ENCODE measurements at places on chromosomes 4 and X. TPM values are rescaled to one million over a fixed set of nuclear protein-coding genes. Genes with fewer than 3 reads are reported as not detected.

DNA sequence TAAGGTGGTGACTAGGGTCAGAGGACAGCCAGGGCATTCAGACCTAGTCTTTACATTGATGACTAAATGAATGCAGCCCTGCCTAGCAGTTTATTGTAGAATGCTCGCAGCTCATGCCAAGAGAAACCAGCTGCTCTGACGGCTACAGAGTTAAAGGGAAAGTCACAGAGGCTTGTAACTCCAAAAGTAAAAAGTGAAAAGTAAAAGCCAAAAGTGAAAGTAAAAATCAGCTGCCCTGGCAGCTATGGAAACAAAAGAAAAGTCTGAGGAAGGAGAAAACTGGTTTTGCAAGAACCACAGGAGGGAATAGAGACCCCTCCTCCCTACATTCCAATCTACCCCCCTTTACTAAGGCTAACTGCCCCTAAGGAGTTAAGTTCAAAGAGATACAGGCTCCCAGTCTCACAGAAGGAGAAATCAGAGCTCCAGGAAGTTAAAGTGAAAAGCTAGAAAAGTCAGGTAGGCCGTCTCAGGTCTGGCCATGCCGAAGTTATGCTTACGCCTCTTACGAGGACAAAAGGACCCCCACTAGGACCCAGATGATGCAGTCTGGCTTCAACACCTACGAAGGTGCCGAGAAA, 6.0 kb downstream of the GAGE10 start:
- H3K4me3 ChIP-seq: peak overlapping the region; percentile 41
- DNase-seq: no peak
- H3K4me1 ChIP-seq: no peaks in the 10 kb centered on the region
- no peaks in the 10 kb centered on the region for H3K27me3 ChIP-seq
- peak overlapping the region; percentile 62 for H3K27ac ChIP-seq

- H3K4me1 ChIP-seq: no peaks in the 10 kb centered on the region
- no peak for DNase-seq
- no peak overlapping the region for H3K4me3 ChIP-seq
- no peak overlapping the region for H3K27ac ChIP-seq
- H3K36me3 ChIP-seq: no peaks in the 10 kb centered on the region
- no peaks in the 10 kb centered on the region for H3K27me3 ChIP-seq
Measured at GRCh38 chr4:133618963-133619362, 469.9 kb downstream of the PCDH10 start.

DNA sequence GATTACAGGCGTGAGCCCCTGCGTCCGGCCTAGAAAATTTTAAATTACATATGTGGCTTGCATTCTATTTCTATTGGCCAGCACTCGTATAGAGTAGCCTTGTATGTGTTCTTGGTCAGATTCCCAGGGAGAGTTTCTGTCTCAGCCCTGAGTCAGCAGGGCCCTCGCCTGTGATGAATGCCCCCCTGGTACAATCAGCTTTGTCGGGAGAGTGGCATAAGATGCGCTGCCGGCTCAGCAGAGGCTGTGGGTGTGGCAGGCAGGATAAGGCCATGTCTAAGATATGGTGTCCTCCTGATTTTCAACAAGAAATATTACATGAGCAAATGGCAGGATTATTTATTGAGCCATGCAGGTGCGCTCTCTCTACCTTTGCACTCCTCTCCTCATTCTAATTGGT, 1.6 kb upstream of the REELD1 start:
- no peaks in the 10 kb centered on the region for H3K4me1 ChIP-seq
- DNase-seq: no peak
- no peaks in the 10 kb centered on the region for H3K27me3 ChIP-seq
- H3K27ac ChIP-seq: no peak overlapping the region

DNA sequence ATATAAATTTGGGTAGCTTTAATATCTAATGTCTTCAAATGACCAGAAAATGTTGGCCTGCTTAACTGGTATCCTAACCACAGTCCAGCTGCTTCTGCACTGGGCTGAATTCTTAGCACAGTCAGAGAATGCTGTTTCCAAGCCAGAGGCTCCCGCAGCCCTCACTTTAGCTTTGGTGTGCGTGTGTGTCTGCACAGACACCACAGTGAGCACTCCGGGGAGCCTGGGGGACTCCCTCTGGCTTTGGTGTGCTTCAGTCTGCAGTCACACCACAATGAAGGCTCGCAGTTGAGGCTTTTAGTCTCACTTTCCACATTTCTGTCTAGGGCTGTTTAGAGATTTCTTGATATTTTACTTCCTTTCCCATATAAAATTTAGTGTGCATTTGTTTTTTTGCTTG, 53.6 kb downstream of the APOO start:
- no peak overlapping the region for H3K4me3 ChIP-seq
- H3K4me1 ChIP-seq: no peaks in the 10 kb centered on the region
- no peak for DNase-seq
- H3K36me3 ChIP-seq: no peaks in the 10 kb centered on the region
- H3K27ac ChIP-seq: no peak overlapping the region
- no peaks in the 10 kb centered on the region for H3K27me3 ChIP-seq

DNA sequence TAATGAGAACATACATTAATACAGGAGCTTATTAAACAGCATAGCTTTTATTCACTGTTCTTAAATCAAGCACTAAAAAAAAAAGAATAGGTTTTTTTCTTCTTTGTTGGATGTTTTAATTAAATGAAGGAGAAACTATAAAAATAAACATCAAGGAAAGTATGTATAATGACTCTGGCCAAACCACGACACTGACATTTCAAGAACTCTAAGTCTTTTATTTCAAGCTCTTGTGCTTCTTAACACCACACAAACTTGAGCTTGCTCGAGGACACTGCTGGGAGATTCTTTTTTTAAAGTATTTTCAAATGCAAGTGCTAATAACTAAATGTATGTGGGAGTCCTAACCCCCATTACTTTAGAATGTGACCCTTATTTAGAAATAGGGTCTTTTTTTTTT, 204.9 kb upstream of the PPARGC1A start:
- H3K4me1 ChIP-seq: no peaks in the 10 kb centered on the region
- H3K27me3 ChIP-seq: no peaks in the 10 kb centered on the region
- no peak overlapping the region for H3K4me3 ChIP-seq
- DNase-seq: no peak
- no peak overlapping the region for H3K27ac ChIP-seq

- H3K27me3 ChIP-seq: no peaks in the 10 kb centered on the region
- peaks cover 2% of the 10 kb centered on the region for H3K4me1 ChIP-seq
- no peaks in the 10 kb centered on the region for H3K36me3 ChIP-seq
Measured at GRCh38 chr4:153161226-153161963, 42.8 kb upstream of the TRIM2 start.

DNA sequence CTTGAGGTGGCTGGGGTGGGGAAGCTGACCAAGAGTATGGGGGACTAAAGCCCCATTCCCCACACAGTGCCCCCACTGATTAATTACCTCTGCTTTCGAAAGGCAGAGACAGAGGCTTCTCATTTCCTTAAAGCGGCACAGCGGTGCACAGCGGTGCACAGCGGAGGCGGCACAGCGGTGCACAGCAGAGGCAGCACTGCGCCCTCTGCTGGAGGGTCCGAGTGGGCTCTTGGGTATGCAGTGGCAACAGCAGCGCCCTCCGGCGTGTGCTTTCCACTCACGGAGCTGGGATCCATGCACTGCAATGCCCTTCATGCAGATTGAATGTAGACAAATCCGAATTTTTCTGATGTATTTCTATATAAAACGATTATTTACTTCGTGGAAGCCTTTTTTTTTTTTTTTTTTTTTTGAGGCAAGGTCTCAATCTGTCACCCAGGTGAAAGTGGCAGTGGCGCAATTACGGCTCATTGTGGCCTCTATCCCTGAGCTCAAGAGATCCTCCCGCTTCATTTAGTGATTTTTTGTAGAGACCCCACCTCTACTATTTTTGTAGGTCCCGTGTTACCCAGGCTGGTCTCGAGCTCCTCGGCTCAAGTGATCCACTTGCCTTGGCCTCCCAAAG, 19.7 kb upstream of the PRPS2 start:
- DNase-seq: no peak
- no peaks in the 10 kb centered on the region for H3K4me1 ChIP-seq
- H3K27ac ChIP-seq: no peak overlapping the region

CPZ gene
- total RNA-seq: 3.5 TPM

- no peaks in the 10 kb centered on the region for H3K36me3 ChIP-seq
- no peak overlapping the region for H3K27ac ChIP-seq
- no peaks in the 10 kb centered on the region for H3K27me3 ChIP-seq
- no peak overlapping the region for H3K4me3 ChIP-seq
- no peaks in the 10 kb centered on the region for H3K4me1 ChIP-seq
Measured at GRCh38 chr4:150867148-150867547, 147.9 kb downstream of the LRBA start.

Data from ascending aorta (tissue), 2 donors.